Esophagus squamous epithelium (tissue), 5 donors: ENCODE measurements at places on chromosomes 7 and 10. TPM values are rescaled to one million over a fixed set of nuclear protein-coding genes. Genes with fewer than 3 reads are reported as not detected.
A peak's percentile ranks its signal among the peaks of the same experiment; 100 is the strongest.

DNA sequence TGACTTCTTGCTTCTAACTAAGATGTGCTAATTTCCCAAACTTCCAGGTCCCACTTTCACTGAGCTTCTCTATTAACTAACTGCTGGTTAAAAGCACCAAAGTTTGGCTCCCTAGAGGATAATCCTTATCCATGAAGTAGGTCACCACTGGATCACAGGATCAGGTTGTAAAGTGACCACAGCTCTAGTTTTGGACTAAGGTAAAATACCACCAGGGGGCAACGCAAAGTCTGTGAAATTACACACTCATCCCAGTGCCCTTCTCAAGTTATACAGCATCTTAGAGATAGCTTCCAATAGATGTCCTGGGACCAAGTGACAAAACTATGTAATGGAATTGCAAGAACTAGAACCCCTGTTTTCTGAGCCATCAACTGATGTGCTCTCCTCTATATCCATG lies 116.4 kb upstream of the ASAH2 start:
- no peak for DNase-seq

Gene IGFBP1
- total RNA-seq, result not detected

- DNase-seq, result no peak
Measured at GRCh38 chr10:111122127-111122526, 45.3 kb downstream of the ADRA2A start.

- DNase-seq, result no peak
Measured at GRCh38 chr10:114499630-114500190, 95.4 kb upstream of the AFAP1L2 start.

Gene ADGRA1
- not detected for total RNA-seq

DNA sequence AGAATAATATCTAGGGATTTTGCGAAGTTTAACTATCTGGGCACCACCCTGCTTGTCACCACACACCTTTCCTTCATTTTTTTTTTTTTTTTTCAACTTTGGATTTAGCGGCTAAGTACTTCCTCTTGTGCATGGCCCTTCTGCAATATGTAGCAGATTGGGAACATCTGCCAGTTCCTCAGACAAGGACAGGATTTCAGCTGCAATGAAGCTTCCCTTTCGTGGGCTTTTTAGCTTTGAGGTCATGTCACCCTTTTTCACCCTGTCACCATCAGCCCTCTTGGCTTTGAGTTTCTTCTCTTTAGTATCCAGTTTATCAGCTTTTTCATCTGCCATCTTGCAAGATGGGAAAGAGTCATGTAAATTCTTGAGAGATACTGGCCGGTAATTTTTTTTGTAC lies 81.6 kb upstream of the ETV1 start:
- DNase-seq, result no peak

GRCh38 chr10:86287966-86288579 lies 78.5 kb downstream of the GRID1 start:
- DNase-seq, result no peak

DNA sequence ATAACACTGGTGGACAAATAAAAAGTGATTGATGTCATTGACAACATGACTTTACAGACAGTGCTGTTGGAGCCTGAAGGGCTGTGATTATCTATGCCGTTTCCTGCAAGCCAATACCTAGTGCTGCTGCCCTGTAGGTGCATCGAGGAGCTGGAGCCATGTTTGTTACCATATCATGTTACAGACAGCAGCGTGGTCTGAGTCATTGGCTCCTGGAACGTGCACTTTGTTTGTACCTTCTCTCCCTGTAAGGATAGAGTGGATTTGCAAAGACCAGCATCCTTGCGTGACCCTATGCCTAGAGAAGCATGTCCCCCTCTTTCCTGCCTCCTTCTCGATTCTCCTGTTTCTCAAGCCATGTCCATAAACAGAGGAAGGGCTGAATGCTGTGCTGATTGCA lies 597.2 kb downstream of the TYW1 start:
- DNase-seq, result no peak

DNA sequence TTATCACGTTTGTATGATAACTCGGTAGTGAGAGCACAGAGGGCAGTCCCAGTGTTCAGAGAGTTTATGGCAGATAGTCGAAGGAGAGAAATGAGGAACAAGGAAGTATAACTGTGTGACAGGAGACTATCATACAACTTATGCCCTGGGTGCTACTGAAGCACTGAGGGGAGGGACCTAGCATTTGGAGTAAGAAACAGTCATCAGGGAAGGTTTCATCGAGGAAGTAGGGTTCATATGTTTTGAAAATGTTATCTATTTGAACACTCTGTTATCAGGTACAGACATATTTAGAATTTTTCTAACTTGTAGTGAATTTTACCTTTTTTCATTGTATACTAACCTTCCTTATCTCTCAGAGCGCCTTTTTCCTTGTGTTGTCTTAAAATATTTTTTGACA lies 1214.4 kb upstream of the C7orf33 start:
- DNase-seq, result no peak

DNA sequence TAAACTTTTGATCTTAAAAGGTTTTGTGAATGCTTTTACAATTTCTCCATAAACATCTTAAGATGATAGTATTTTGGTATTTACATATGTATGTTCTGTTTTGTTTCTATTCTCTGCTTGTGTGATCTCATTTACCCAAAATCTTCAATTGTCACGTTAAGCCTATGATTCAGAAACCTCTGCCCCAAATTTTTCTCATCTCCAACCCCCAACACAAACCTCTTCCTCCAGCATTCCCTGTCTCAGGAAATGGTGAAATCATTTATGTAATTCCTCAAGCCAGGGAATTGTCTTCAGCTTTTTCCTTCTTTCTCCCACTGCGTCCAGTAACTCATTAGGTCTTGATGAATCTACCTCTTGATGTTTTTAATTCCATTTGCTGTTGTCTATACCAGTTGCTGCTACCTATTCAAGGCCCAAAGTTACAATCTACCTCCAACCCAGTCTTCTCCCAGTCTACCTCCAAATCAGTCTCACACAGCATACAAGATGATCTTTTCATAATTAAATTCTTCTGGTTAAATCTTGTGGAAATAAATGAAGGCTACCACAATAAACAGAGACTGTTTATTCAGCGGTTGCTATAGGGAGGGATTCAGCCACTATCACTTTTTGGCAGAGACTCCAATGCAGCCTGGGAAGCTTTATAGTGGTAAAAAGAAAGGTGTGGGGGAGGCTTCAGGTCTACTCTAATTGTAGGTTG lies 5.8 kb downstream of the CFAP69 start:
- no peak for DNase-seq

DNA sequence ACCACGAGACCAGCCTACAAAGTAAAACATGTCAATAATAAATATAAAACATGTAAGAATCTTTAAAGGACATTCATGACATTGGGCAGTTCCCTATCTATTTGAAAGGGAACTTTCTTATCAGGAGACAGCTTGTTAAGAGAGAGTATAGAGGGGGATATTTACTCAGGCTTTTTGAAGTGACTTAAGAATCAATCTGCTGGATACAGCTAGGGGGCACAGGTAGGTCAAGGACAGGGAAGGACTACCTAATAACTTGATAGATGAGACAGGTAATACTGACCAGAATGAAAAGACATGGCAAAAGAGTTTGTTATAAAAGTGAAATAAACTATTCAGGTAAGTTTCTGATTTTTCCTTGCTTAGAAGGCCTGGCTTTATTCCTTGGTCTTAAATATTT lies 21.8 kb upstream of the LRRD1 start:
- no peak for DNase-seq

Gene PILRB
- total RNA-seq, result 11.1 TPM

- DNase-seq, result peak; percentile 34
Measured at GRCh38 chr7:95608359-95609173, 12.2 kb upstream of the PDK4 start.

GRCh38 chr10:13959443-13960359 lies 371.0 kb downstream of the FRMD4A start:
- no peak for DNase-seq

Gene BLVRA
- total RNA-seq, result 62.2 TPM

- no peak for DNase-seq
Measured at GRCh38 chr7:130987092-130987491, 253.1 kb upstream of the KLF14 start.

DNA sequence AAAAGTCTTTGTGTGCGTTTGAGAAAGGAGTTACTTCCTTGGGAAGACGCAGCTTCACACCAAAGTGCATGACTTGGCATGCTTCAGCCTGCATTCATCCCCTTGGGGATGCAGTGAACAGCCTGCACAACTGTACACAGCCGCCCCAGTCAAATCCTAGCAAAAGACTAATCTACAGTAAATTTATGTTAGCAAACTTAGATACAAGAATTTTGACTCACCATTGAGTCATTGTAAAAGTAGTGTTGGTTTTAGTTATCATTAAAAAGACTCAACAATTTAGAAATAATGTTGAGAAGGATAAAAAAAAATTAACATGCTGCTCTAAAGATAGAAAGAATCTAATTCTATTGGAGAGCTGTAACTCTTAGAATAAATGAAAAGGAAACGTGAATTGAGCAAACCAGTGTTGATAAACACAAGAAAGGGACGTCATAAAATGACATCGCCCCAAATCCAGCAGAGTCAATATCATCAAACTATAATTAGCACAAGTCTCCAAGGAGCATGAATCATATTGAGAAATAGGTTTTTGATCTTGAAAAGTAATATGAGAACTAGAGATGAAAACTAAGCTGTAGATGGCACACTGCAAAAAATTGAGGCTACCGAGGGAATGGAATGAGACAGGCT lies 11.9 kb upstream of the OPTN start:
- no peak for DNase-seq

DNA sequence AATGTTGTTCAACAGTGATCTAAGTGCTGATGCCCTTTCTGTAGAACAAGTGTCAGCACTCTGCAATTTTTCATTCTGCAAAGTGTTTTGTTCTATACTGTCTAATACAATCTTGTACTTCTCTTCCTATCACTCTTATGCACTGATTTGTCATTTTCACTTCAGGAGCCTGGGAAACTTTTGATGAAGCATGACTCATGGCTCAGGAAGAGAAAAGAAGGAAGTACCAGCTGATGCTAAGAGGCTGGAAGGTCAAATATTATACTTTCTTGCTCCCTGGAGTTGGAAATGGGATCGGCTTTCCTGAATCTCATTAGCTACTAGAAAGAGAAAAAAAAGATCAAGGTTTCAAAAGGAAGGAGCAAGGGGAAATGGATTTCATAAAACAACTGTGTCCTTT lies 45.8 kb downstream of the DGKI start:
- no peak for DNase-seq
